ENCODE measurements at places on chromosomes 4 and X.

- DNase-seq = no peak
Measured at GRCh38 chr4:150381609-150382008, 200.3 kb upstream of the MAB21L2 start.

GRCh38 chr4:140084385-140084784 lies 69.6 kb downstream of the MAML3 start:
- no peak for DNase-seq

DNA sequence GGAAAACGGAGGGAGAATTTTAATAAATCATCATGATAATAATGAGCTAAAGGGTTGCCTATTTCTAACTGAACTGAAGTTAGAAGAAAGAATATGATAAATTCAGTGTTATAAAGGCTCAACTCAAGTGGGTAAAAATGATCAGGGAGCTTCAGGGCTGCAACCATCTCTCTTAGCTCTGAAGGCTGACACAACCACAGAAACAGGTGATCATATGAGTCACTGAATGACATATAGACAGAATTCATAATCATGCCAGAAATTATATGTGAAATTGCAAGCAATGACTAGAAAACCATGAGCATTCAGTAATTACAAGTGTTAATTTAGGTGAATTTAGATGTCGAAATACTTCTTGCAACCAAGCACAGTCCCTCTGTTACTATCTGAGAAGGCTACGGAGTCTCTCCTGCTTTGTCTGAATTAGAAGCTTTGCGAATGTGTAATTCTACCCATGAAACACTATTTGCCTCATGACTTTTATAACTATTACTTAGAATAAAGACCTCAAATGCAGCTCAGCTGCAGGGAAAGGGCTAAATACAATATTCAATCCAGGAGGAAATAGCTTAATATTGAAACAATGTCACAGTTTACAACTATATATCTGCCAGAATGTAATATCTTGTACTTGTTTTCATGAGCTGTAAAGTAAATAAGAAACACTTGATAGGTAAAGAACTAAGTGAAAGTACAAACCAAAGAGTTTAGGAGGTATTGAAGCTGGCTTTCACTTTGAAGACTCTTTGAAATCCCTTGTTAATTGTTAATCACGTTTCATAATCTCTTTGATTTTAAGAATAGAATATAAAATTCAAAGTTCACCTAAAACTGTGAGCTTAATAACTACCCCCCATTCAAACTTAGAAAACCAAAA lies 1972.6 kb downstream of the ARAP2 start:
- no peak for DNase-seq

DNA sequence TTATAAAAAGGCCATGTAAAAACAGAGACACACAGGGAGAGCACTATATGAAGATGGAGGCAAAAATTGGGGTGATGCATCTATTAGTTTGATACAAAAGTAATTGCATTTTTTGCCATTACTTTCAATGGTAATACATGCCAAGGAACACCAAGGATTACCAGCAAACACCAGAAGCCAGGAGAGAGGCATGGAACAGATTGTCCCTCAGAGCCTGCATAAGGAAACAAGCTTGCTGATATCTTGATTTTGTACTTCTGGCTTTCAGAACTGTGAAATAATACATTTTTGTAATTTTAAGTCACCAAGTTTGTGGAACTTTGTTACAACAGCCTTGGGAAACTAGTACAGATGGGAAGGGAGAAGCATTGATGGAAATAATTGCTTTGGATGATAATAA lies 45.6 kb upstream of the BOD1L1 start:
- DNase-seq = no peak

GRCh38 chrX:1545776-1546408 lies 8.9 kb upstream of the P2RY8 start:
- no peak for DNase-seq

DNA sequence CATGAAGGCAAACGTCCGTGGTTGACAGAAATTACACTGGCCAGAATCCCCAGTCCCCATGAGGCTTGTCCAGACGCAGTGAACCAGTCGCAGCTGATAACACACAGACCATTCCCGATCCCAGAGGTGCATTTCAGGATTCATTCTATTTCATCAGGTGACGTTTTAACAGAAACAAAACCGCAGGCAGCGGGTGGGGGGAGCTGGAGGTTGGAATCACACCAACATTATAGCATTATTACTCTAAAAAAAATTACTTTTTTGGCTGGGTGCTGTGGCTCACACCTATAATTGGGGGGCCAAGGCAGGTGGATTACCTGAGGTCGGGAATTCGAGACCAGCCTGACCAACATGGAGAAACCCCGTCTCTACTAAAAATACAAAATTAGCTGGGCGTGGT lies 25.2 kb downstream of the NOP14 start:
- DNase-seq = no peak

DNA sequence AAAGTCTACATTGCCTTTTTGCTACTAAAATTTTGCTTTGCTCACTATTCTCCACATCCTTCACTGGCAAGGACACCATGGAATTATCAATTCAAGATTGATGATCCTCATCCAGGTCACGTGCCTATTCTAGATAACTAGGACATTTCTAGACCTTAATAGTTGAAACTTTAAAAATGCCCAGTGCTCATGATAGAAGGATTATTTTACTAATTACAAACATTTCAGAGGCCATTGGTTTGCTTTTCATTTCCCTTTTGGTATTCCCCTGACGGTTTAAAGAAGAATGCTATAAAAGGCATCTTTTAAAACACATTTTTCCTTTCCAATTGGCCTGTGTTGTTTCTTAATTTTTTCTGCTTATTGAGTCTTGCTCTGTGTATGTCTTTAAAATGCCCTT lies 249.4 kb downstream of the NDST4 start:
- DNase-seq = no peak

- peak; percentile 79 for DNase-seq
Measured at GRCh38 chr4:158670975-158671664, 567 bp downstream of the C4orf46 start.

DNA sequence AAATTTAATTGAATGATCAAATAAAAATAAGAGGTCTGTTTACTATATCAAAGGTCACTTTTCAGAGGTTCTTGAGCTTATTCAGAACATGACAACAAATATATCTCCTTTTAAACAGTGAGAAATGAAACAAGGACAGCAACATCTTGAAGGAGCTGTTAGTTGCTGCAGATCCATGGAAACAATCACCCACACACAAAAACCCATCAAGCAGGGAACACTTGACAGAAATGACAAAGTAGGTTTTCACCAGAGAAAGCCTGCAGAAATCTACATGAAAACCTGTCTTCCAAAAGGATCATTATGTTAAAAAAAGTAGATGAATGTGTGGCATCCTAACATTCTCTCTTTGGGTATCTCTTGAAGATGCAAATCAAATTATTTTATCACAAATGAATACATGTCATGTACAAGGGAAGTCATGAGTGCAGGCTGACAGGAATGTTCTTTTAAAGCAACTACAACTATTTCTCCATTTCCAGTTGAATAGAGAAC lies 203.0 kb downstream of the GRIA2 start:
- DNase-seq = no peak

GRCh38 chr4:115334736-115335411 lies 221.5 kb upstream of the NDST4 start:
- DNase-seq = no peak

- DNase-seq = no peak
Measured at GRCh38 chr4:4349867-4350266, 37.0 kb upstream of the NSG1 start.

Measured in NCI-H146 (cell line).